CD4-positive, alpha-beta T cell treated with Interleukin-17A for 4 hours (primary cell): ENCODE measurements at places on chromosomes 2 and 18.

DNA sequence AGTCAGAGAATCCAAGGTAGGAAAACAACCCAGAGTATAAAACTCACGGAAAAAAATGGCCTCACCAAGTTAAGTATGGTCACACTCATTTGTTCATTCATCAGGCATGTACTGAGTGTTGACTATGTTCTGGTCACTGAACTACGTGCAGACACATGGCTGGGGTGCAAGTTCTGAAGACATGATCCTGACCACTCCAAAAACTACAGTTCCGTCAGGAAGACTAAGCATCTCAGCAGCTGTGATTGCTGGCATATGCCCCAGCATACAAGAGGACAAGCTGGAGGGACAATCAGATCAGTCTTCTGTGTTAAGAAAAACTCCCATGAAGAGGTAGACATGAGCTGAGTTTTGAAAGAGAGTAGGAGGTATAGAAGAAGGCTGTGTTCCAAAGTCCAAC, 72.8 kb downstream of the TCF4 start:
- DNase-seq = no peak

GRCh38 chr2:169119123-169119760, 49.9 kb downstream of the DHRS9 start:
- DNase-seq = no peak

- DNase-seq = no peak
These were observed 40.5 kb downstream of the RPL37A start for GRCh38 chr2:216539120-216539519.

- no peak for DNase-seq
These were observed 559.9 kb downstream of the TSN start for GRCh38 chr2:122315306-122315705.

DNA sequence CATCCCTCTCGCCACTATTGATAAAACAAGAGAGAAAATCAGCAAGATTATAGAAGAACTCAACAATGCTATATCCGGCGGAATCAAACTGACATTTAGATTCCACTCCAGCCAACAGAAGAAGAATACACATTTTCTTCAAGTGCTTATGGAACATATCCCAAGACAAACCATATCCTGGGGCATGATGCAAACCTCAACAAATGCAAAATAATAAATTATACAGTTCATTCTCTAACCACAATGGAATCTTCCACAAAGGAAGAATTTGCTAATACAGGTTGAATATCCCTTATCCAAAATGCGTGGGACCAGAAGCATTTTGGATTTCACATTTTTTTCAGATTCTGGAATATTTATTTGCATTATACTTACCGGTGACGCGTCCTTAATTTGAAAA, 51.4 kb upstream of the YPEL5 start:
- DNase-seq = no peak

DNA sequence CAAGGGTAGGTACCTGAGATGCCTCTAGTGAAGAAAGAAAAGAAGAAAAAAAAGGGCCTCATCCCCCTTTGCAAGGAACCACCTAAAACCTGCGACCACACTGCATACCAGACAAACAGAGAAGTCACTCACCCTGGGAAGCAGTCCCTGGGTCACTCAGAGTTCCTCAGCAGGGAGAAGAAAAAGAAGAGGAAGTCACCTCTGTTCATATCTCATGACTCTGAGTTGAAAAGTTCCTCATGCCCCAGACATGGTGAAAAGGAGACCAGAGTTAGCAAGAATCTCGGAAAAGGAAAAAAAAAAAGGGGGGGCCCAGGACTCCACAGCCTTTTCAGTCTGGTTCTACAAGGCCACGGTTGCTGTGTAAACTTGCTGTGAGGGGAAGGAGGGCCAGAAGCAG, 478.4 kb upstream of the NRXN1 start:
- no peak for DNase-seq

DNA sequence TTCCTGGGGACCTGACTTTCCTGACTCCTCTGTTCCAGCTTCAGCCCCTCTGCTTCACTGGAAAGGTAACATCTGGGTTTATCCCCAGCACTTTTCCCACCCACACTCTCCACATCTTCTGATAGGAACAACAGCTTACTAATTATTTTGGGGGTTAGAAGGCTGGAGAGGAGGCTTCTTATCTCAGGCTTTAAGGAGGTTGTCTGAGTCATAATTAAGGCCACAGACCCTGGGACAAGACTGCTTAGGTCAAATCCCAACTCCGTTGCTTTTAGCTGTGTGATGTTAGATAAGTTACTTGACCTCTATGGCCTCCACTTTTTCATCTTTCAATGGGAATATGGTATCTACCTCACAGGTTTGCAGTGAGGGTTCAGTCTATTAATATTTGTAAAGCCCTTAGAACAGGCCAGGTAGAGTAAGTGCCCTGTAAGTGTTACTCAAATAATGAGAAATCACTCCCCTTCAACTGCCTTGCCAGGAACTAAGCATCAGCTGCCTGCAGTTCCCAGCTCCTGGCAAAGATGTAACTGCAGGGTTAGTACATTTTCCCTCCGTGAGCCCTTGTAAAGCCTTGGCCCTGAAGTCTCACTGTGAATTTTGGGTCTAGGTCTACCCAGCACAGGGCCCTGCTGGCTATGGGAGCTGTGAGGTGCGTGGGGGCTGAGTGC, 123.6 kb downstream of the MTX2 start:
- DNase-seq = no peak

DNA sequence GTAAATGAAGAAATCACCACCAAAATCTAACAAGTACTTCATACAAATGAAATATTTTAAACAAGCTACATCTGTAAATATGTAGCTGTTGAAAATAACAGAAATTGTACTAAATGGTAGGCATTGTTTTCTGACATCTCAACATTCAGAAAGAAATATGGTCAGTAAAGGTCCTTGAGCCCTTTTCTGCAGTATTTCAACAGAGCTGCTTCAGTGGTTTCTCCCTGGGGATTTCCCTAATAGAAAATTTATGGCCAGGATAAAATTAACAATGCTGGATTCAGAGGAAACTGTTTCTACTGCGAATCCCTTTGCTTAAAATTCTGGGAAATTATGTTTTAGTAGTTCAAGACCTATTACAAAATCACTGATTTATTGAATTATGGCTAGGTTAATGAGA, 256.6 kb downstream of the PIEZO2 start:
- DNase-seq = no peak

GRCh38 chr2:2503864-2504418, 172.9 kb upstream of the MYT1L start:
- no peak for DNase-seq

DNA sequence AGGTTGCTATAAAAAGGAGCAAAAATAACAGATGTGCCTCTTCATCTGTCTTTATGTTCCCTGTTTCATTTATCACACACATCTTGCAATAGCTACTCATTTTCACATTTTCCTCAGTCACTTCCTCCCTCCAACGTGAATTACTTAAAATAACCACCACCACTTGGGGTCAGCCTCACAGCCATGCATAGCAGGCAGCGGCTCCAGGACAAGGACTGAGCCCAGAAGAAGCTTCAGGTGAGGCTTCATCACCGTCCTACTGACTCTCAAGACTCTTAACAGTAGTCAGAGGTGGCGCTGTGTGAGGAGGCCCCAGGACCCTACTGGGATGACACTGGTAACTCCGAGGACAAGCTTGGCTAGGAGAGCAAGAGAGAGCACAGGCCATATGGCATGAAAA, 15.5 kb upstream of the ST8SIA5 start:
- no peak for DNase-seq

DNA sequence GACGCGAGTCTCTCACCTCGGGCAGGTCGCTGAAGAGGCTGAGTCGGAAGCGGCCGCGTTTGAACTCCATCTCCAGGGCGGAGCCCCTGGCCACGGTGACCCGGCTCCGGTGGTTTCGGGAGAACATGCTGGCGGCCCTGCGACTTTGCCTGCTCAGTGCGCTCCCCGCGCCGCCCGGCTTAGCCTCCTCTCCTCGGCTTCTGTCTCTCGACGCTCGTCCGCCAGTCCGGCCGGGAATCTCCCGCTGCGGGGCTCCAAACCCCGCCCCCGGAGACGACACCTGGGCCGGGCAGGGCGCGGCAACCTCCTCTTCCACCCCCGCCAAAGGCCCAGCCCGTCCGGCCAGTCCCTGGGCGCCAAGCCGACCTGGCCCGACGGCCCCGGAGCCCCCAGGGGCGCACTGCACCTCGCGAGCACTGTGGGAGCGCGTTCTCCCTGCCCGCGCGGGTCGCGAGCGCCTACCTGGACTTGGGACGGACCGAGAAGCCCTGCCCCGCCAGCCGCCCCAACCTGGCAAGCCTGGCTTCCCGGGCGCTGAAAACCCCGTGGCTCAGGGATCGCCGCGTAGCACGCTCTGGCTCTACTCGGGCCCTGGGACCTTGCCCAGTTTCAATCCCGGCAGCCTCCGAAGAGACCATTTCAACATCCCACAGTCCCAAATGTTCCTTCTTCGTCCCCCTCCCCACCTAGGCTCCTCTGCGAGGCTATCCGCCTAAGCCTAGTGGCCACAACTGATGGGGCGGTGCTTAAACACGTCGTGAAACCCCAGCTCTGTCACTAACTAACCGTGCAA, at the start of gene RTKN:
RTKN (minus strand) TSS at position 248 of the 793 bp plus-strand sequence; CDS start at position 127, 121 bp downstream.
- DNase-seq = peak; percentile 34

- no peak for DNase-seq
These were observed 27.2 kb upstream of the FAM136A start for GRCh38 chr2:70328921-70329561.

GRCh38 chr2:53317861-53318260, 449.7 kb upstream of the CHAC2 start:
- DNase-seq = no peak

DNA sequence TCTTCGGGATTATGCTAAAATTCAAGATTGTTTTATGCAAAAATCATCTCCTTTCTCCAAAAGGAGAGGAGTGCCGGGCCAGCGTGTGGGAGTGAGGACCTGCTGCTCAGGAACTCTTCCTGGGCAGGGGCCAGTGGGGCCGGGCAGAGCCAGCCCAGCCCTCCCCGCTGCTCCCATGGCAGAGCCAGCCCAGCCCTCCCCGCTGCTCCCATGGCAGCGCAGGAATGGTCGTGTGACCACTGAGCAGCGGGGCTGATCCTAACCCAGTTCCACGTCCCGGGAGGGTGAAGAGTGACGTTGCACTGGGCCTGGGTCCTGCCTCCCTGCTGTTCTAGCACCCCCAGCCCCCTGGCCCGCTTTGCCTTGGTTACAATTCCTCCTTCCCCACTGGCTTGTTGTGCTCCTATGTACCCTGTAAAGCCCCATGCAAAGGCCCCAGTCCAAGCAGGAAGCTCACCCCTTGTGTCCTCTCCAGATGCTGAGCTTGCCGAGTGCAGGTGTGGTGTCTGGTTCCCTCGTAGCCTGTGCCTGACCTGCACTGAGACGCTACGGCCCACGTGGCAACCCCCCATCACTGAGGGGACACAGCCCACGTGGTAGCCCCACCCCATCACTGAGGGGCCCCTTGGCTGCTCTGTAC, 11.4 kb upstream of the NEU4 start:
- DNase-seq = no peak

DNA sequence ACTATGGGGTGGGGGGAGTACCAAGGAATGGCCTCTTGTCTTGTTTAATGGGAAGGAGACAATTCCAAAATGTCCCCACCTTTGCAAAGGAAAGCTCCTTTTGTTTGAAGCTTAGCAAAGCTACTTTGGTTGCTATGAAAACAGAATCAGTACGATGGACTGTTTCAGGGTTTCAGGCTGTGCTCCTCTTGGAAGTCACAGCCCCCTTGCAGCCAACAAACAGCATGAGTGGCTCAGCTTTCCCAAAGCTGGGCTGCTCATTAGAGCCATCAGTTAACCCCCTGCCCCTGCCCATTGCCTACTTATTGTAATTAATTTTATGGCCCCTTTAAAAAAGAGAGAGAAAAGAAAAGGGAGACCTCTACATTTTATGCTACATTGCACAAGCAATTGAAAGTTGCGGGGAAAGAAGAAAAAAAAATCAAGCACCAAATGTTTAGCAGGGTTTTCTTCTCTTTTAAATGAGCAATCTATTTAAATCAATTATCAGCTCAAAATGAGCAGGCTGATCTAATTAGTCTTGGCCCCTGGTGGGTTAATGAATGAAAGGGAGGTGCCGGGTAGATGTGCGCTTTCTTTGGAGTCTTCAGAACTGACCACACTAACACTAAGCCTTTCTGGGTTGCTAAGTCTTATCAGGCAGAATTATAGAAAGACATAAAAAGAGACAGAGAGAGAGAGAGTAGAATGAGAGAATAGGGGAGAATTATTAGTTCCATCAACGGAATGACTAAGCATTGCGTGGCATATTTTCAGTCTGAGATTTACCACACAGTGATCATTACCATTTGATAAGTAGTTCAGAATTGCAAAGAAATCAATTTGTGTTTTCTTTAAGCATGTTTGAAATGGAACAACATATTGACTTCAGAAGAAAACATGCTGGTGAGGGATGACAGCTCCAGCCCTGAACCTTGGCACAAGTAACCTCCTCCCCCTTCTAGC, 284.9 kb downstream of the INSIG2 start:
- no peak for DNase-seq

GRCh38 chr2:26687328-26687727, 5.2 kb upstream of the KCNK3 start:
- DNase-seq = no peak
